CD4-positive, alpha-beta T cell (primary cell): ENCODE measurements at places on chromosomes 3 and 15.

GRCh38 chr3:163364717-163365116 is 1713.6 kb downstream of the SI start:
- DNase-seq, result no peak

DNA sequence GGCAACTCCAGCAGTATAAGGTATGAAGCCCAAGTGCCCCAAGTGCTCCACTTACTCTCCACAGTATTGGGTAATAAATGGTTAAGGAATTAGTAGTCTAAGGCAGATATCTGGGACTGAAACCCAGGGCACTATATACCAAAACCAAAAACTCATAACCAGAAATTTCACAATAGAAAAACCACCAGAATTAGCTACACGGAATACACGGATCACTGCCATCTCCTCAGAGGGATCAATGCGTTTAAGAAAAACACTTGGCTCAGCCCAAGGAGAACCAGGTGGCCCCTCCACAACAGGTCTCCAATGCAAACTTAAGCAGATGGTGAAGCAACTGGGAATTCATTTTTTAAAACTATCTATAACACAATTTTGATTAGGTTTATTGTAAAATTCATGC is 83.6 kb downstream of the FAIM start:
- DNase-seq, result no peak

GRCh38 chr3:10279384-10280176 is 13.2 kb downstream of the GHRL start:
- DNase-seq, result no peak

DNA sequence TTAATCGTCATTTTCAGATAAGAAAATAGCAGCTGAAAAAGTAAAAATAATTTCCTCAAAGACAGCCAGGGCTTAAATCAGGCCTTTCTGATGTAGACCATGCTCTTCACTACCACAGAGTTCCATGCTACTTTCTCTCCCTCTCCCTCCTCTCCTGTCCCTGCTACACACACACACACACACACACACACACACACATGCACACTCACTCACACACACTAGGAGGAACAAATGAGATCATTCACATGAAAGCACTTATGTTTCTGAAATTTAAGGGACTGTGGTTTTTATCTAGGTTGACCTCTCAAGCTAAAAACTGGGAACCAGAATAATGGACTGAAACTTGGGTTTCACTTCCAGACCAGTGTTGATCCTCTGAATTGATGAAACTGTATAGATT is 4.1 kb upstream of the PSMA4 start:
- no peak for DNase-seq

- no peak for DNase-seq
Measured at GRCh38 chr3:168273036-168273435, 177.3 kb upstream of the GOLIM4 start.

DNA sequence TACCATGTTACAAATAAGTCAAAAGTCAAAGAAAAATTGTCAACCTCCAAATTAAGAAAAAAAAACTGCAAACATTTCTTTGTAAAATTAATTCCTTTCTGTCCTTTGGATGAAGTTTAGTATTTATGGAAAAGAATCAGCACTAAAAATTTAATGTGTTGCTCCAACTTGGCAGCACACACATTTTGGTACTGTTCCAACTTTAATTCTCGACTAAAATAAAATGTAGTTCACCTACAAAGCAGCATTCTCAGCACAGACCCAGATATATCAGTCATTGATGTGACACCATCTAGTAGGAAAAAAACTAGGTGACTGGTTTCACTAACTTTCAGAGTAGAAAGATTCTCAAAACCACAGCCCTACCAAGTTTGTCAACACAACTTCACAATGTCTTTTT is 131.7 kb upstream of the ROBO2 start:
- no peak for DNase-seq

DNA sequence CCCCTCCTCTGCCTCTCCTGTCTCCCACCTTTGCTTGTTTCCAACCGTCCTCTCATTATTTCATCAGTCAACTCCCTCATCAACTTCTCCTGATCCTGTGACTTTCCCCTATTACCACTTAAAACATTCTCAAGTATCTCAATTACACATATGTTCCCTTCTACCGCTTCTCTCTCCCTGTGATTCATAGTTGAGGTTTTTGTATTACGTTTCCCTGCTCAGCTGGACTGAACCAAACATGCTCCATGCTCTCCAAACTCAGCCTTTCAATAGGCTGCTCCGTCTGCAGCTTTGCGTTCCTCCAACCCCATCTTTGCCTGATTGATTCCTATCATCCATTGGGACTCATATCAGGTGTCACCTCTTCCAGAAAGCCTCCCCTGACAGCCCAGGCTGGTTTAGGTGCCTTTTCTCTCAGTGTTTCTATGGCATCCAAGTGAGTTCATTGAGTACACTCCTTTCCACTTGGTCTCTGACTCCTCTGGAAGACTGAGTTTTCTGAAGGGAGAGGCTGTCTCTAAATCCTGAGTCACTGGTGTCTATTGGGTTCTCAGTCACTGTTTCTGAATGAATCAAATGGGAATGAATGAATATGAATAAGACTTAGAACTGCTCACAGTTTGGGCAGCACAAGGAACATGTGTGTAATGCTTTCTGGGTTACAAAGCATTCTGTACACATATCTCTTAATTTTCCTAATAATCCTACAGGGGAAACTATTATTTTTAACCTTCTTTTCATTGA is 56.4 kb downstream of the PLD1 start:
- DNase-seq, result no peak

DNA sequence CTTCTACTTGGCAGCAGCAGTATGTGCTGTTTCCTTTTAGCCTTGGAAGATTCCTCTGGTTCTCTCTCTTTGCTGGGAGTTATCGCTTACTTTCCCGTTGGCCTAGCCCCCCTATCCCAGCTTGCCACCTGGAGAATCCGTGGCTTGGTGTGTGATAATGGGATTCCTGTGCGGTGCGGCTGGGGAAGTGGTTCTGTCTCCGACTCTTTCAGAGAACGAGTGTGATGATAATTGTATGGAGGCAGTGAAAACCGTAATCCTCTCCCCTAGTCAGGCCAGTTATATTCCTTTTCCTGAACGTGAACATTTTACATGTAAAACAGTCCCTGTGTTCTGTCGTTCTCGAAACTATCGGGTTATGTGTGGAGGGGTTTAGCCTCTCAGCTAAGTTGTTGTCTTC is 300.1 kb upstream of the C2CD4B start:
- no peak for DNase-seq

GRCh38 chr3:117407317-117407716 is 697.7 kb downstream of the TUSC7 start:
- no peak for DNase-seq

DNA sequence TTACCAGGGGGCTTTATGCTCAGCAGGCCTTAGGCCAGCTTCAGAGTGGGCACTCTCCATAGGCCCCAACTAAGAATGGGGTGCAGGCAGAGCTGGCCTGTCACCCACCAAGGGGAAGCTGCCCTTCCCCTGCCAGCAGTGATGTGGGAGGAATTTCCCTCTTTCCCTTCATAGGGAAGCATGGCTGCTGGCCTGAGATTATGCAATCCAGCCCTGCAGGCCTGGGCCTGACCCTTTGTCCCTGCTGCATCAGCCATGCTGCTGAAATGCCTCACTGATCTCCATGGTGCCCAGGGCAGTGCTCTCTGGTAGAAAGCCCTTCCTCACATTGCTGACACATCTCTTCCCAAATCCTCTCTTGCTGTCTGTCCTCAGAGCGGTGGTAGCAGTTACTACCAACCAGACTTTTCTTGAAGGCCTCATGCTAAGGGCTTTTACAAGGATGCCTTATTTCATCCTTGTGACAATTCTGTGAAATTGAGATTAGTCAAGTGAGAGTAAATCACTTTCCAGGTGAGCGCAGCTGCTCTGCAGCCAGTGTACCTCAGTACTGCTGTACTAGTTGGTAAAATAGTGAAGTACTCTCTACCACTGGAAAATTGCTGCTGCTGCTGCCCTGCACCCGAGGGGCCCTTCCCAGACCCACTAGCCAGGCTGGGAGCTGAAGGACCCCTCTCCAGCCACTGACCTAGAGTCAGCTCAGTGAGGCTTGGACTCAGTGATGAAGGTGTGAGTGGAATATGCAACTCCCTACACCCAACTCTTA is 33.8 kb downstream of the MRAS start:
- DNase-seq, result no peak

DNA sequence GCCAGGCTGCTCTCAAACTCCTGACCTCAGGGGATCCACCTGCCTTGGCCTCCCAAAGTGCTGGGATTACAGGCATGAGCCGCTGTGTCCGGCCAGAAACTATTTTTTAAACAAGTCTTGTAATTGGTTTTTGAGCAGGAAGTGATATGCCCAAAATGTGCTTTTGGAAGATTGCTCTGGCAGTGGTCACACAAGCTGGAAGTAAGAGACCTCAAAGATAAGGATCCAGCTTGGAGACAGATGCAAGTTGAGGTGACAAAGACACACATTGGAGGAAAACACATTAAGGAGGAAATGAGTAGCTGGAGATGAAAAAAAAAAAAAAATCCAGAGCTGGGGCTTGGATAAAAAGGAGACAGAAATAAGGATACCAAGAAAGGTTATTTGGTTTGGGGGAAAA is 6.3 kb downstream of the TM4SF18 start:
- DNase-seq, result no peak

GRCh38 chr15:38374029-38374428 is 79.9 kb upstream of the FAM98B start:
- DNase-seq, result no peak
